ENCODE measurements at places on chromosomes 11 and 22. TPM values are rescaled to one million over a fixed set of nuclear protein-coding genes. Genes with fewer than 3 reads are reported as not detected.
A peak's percentile ranks its signal among the peaks of the same experiment; 100 is the strongest.

- DNase-seq, result no peak
These were observed 3.3 kb upstream of the GCAT start for GRCh38 chr22:37804352-37804880.

GRCh38 chr11:93741882-93742226 lies 382 bp downstream of the C11orf54 start:
- peak; percentile 44 for DNase-seq

Gene NXPE4
- not detected for total RNA-seq

Gene TTLL1
- 6.2 TPM for total RNA-seq

Gene OR8G1
- not detected for total RNA-seq

GRCh38 chr11:117670443-117670842 lies 126.6 kb downstream of the DSCAML1 start:
- DNase-seq, result no peak

GRCh38 chr22:19663821-19664355 lies 50.4 kb upstream of the SEPTIN5 start:
- peak; percentile 58 for DNase-seq

DNA sequence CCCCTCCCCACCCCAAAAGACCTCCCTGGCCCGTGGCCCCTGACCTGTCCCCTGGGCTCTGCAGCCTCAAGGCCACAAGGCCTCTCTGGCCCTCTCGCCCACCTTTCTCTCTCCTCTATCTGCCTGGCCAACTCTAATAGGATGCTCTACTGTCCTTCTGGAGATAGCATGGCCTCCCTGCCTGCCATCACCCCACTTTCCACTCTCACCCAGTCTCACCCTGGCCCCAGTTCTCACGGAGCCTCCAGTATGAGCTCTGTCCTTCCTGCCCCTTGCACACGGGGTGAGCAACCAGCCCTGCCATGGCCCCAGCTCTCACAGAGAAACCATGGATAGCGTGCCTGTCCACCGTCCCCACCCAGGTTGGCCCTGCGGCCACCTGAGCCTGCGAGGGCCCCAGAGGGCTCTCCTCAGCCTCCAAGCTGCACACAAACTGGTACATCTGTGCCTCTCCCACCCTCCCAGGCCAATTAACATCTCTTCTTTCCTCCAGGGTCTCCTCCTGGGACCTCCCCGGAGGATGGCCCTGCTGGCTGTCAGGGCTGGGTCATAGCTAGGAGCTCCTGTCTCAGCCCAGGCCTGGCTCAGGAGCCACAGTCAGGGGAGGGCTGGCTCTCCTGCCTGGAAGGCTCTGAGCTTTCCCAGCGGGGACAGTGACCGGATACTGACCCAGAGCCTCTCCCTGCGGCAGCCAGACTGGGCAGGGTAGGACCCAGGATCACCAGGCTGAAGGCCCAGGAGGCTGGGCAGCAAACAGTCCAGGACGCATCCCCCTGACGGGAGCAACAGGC lies 22.3 kb downstream of the RTN4R start:
- DNase-seq, result no peak

Gene OR52H1
- total RNA-seq, result not detected

Gene APOL5
- not detected for total RNA-seq

- no peak for DNase-seq
These were observed 49.9 kb downstream of the BTG4 start for GRCh38 chr11:111462329-111462728.

- no peak for DNase-seq
These were observed 19.3 kb downstream of the HSD17B12 start for GRCh38 chr11:43699870-43700269.

DNA sequence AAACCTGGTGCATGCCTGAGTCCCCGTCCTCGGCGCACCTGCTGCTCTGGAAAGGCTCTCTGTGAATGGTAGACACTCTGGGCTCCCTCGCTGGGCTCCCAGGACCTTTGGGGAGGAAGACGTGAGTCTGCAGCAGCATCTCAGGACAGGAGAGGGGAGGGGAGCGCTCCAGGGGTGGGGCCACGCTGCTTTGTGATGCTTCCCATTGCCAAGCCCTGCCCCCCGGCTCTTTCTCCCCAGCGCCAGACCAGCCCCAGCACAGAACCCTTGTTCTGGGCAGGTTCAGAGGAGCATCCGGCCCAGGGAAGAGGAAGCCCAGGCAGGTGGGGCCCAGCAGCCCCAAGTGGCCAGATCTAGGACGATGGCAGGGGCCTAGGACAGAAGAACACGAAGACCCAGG lies 111.2 kb downstream of the BRD1 start:
- no peak for DNase-seq

- DNase-seq, result no peak
These were observed 410.9 kb downstream of the INSC start for GRCh38 chr11:15525582-15525981.

DNA sequence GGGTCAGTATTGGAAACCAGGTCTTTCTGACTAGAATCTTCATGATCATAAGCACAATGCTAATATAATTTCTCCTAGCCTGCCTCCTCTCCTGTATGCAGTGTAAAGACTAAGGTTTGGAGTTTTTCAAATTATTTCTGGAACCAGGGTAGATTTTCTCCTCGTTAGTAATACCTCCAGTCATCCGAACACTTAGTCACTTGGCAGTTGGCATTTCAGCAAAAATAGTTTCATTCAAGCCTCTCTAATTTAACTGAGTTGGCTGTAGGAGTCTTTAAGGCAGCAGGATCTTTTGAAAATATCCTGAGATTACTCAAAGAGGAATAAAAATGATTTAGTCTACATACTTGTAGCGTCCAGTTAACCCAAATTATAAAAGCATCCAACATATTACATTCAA lies 6.3 kb downstream of the TYR start:
- no peak for DNase-seq

Data from SK-MEL-5 (cell line).